ENCODE measurements at places on chromosomes 7 and 10.

DNA sequence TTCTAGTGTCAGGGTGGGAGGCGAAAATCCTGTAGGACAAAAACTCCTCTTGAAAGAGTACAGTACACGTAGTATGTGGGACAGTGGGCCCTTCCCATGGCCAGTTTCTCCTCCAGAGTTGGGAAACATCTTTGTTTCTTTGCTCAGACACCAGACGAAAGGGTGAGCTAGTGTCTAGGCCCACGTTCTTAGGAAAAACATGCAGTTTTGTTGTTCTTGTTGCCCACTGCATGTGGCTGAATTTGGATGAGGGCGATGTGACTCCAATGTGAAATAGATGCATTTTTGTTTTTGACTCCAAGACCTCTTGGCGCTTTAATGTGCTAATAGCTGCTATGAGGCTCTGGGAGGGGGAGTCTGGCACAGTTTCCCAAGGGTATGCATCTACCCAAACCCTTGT, 100.8 kb downstream of the ATXN7L1 start:
- no peak for DNase-seq

- DNase-seq: no peak
Measured at GRCh38 chr10:52762088-52762487, 10.5 kb downstream of the MBL2 start.

DNA sequence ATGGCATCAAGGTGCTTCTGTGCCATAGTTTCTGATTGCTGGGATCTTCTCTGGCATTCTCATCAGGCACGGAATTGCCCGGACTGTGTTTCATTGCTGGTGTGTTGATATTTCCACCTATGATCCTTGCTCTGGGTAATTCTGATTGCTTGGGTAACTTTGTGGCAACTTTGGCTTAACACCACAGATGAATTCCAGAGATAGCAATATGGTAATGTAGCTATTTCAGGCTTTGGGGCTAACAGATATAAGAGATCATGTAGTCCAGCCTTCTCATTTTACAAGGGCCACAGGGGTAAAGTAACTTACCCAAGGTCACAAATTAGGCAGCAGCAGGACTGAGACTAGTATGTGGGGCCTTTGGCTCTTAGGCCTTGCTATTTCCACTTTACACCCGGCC, 53.9 kb upstream of the PLPP4 start:
- DNase-seq: no peak

- no peak for DNase-seq
Measured at GRCh38 chr10:18735711-18736110, 76.5 kb downstream of the ARL5B start.

- peak; percentile 57 for DNase-seq
Measured at GRCh38 chr10:84140036-84140379, 699 bp downstream of the GHITM start.
